Activated CD4-positive, alpha-beta T cell treated with anti-CD3 and anti-CD28 coated beads, Interleukin-2, amount 50 U/mL, for 4 hours (primary cell): ENCODE measurements at places on chromosomes 12 and 14.

DNA sequence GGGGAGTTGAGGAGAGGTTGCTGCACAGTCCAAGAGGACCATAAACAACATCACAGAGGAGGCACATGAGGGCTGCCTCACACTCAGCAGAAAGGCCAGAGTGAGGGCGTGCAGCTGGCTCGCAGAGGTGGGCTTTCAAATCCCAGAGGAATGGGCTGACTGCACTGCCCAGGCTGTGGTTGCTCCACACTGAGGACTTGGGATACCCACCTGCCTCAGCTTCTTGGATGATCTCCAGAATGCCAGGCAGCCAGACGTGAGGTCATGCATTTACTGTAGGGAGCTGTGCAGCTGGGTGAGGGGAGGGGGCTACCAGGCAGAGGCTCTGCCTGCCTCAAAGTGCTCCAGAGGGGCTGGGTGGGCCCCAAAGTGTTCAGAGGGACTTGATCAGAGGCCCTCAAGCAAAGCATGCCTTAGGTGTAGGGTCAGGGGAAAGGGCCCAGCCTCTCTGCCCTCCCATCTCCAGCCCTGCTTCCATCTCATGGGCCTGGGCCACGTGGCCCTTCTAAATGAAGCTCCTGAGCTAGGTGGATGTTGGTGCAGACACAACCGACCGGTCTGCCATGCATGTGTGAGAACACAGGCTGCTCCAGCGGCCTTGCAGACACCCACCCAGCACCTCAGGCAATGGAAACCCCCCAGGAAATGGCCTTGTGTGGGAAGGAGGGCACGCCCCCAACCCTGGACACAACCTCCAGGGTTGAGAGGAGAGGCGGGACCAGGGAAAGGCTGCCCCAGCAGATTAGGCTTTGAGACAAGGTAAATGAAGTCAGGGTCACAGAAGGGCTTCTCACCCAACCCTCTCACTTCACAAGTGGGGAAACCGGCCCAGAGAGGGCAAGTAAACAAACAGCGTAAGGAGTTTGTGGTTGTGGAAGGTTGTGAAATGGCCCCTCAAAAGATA, 90.8 kb downstream of the NTF3 start:
- no peak for DNase-seq

- no peak for DNase-seq
Measured at GRCh38 chr12:105171691-105172436, 64.1 kb downstream of the APPL2 start.

DNA sequence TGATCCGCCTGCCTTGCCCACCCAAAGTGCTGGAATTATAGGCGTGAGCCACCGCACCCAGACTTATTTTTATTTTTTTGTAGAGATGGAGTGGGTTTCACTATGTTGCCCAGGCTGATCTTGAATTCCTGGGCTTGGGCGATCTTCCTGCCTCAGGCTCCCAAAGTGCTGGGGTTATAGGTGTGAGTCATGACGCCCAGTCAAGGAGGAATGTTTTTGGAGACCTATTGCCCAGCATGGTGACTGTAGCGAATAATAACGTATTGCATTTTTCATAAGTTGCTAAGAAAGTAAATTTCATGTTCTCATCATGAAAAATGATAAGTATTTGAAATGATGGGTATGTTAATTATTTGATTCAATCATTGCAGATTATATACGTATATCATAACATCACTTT, 46.5 kb downstream of the TEAD4 start:
- no peak for DNase-seq

GRCh38 chr12:114658002-114658441, 26.0 kb downstream of the TBX3 start:
- DNase-seq: no peak

- DNase-seq: no peak
Measured at GRCh38 chr12:28460420-28461130, 270.3 kb downstream of the CCDC91 start.

DNA sequence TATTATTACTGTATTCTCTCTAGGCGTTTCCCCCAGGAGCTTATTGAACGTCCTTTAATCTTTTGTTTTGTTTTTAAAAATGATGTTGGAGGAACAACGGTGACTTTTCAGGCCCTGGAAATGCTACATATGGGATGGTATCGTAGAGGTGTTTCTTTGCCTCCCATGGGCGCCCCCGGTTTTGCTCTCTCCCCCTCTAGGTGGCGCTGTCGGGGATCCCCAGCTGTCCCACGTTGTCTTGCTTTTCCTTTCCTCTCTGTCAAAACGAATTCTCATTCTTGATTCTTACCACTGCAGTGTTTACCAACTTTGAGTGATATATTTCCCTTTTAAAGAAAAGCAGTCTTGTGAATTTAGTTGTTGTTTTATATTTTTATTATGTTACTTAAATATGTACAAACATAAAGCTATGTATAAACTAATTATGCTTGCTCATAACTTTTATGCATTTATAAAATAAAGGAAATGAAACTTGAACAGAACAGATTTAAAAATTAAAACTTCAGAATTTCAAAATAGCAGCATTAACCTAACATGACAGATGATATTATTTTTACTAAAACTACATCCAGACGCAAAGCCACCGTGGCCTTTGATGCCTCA, 171.9 kb downstream of the RGS6 start:
- peak; percentile 5 for DNase-seq

DNA sequence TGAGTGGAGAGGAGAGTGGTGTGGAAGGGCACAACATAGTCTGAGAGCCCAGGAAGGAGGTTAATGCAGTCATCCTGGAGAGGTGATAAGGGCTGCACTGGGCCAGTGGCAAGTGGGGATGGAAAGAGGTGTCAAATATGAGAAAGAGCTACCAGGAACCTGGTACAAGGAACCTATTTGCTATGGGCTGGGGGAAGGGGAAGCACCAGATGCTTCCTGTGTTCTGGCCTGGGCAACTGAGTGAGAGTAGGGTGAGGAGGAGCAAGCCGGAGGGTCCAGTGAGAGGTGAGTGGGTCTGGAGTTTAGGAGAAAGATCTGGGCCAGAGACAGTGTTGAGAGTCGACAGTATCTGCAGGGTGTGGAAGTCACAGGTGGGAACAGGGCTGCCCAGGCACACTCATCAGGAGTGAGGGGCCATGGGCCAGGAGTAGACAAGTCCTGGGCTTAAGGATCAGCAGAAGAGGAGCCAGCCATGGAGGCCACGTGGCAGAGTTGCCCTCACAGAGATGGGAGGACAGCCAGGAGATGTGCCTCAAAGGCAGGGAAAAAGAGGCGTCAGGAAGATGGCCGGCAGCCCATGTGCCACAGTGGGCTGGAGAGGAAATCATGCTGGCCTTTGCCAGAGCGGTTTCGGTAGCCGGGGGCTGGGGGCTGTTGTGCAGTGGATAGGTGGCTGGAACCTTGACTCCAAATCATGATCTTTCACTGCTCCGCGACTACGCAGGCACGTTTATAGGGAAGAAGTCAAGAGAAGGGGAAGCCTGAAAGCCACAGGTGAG, 2.9 kb upstream of the AQP6 start:
- DNase-seq: no peak

DNA sequence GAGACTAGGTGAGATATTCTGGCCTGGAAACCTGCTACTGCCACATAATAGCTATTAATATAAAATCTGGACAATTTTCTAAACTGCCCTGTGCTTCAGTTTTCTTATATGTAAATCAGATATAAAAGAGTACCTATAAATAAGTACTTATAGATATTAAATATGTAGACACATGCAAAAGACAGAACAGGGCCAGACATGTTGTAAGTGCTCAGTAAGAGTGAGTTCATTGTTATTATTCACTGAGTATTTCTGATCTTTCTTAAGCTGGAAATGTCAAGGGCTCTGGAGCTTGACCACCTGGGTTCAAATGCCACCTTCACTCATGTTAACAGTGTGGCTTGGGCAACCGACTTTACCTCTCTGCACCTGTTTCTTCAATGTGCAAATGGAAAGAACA, 179.8 kb downstream of the GALC start:
- DNase-seq: no peak

- DNase-seq: no peak
Measured at GRCh38 chr14:34943506-34943905, 39.3 kb upstream of the SRP54 start.

DNA sequence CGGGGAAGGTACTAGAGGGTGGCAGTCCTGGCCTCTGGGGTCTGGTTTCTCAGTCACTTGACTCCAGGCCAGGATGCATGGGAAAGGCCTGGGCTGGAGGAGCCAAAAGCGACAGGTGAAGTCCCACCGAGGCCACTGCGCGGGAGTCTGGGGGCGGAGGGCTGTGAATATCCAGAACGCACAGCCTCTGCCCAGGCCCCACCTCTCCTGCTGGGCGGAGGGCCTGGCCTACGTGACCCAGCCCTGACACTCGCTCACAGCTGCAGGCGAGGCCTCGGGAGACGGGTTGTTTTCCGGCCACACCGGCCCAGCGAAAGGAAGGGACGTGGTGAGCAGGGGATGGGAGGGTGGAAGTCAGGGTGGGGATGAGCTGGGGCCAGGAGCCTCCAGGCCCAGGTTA, 91.2 kb downstream of the RFLNA start:
- DNase-seq: no peak

DNA sequence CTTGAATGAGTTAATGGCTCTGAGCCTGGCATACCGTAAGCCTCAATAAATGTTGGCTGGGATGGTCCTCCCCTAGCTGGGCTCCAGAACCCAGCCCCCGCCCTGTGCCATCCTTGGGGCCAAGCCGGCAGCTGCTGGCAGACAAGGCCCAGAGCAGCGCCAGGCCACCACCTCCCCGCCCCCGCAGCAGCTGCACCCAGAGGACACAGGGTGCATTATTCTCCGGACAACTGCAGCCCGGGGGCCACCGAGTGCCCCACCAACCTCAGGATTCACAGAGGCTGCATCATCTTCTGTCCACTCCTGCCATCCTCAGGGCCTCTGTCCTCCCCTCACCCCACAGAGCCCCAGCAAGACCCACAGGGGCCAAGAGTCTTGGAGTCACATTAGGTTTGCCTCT, 92.7 kb downstream of the NCOR2 start:
- no peak for DNase-seq

GRCh38 chr12:131468206-131468605, 242.7 kb upstream of the SFSWAP start:
- no peak for DNase-seq

DNA sequence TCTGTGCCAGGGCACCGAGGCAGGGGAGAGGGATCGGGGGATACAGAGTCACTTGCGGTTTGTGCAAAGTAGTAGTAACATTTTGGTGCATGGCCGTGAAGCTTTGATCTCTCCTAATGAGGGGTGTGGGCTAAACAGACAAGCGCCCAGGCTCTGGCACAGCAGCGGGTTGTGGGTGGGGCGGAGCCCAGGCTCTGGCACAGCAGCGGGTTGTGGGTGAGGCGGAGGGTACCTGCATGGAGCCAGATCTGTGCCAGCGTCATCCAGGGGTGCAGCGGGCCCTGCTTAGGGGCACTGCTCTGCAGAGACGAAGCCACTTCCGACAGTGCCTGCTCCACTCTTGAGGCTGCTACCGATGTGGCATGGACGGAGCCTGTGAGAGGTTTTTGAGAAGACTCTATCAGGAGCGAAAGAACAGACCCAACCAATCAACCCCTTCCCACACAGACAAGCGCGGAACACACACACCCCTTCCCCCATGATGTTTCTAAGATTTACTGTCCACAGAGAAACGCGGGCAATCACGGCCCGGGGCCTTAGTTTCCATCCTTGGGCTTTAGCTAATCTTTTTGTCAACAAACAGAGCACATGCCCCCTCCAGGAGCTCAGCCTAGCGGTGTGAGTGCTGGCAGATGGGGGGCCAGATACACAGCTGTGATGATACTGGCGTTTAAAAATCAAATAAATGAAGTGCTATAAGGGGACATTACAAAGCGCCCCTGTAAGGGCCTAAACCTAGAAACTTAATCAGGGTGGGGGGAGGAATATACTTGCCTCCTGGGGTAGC, 196.6 kb downstream of the CALM1 start:
- DNase-seq: no peak

DNA sequence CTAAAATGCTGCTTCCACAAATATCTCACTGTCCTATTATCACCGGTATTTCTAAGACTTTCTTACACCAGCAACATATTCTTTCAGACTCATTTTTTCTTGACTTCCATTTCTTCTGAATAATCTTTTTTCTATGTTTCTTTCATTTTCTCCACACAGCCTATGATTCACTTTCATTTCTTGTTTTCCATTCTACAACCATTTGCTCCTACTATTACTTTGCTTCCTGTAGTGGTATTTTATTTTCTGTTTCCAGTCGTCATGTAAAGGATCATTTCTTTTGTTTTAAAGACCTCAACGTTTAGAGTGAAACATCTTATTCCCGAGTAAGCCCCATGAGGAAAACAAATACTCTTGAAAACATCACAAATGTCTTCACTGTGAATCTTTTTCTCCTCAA, 182.2 kb upstream of the MDGA2 start:
- no peak for DNase-seq
